Hypothalamus (tissue), 51 donors: ENCODE measurements at places on chromosomes 1 and 21.

DNA sequence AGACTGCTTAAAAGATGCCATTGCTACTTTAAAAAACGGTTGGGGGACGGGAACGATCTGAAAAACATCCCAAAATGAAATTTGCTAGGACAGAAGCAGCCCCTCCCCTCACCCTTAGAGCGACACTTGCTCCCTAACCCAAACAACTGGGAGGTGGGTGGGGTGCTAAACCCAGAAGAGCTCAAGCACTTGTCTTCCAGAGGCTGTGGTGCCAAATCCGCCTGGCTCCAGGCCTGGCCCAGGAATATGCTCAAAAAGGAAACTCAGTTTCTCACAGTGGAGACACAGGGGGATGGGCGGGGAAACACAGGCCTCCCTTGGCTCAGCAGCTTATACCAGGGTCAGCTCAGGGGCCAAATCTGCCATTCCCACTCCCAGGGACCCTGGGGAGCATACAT is 644 bp upstream of the PBXIP1 start:
- DNase-seq = peak; percentile 40

DNA sequence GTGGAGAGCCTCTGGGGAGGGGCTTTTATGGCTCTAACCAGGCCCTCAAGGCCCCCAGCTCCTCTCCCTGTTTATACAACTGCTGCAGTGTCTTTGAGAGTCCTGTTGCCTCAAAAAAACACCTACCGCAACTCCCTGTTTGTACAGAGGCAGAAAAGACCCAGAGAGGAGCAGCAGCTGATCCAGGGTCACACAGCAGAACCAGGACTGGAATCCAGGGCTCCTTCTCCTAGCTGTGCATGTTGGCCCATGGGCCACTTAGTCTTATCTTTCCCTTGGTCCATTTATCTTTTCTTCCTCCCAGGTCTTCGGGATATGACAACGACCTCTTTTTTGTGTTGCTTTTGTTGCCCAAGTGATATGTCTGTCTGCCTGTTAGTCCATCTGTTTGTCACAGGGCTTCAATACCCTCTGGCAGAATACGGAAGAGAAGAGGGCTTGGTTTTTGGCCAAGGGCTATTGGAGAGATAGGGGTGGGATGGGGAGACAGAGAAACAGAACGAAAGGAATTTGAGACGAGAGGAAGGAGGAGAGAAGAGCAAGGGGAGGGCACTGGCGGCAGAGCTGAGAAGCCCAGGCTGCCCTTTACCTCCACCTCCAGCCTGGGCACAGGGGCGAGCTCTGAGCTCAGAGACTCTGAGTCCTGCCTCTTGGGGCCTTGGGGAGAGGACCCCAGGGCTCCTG is 33.5 kb upstream of the WASF2 start:
- no peak for DNase-seq

DNA sequence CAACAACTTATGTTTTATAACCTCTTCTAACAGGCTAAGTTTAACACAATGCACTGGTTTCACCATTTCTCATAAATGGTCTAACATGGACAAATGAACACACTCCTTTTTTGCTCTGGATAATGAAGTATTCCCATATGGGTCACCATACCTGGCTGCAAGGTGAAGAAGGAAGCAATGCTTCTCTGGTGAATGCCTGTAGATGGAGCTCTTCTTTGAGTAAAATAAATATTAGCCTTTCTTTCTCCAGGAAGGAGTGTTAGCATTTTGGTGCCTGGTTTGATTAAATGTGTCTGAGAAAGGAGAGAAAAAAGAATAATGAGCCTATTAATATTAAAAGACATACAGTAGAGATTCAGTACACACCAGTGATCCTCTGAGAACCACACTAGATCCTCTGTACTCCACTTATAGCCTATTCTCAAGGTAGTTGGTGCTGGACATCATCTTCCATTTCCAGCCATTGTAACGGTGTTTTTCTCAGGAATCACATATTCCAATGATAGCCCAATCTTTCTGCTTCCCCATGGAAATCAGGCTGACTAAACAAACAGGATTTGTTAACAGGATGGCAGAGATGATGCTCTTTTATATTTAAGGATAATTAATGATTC is 17.6 kb downstream of the MTFR1L start:
- no peak for DNase-seq

- no peak for DNase-seq
Measured at GRCh38 chr1:44305962-44306422, 49.1 kb downstream of the ERI3 start.

- DNase-seq = no peak
Measured at GRCh38 chr1:201022820-201023516, 546 bp downstream of the KIF21B start.

GRCh38 chr1:66352792-66353191 is 181.2 kb upstream of the SGIP1 start:
- no peak for DNase-seq

- DNase-seq = no peak
Measured at GRCh38 chr1:95325349-95325748, 91.3 kb downstream of the RWDD3 start.

DNA sequence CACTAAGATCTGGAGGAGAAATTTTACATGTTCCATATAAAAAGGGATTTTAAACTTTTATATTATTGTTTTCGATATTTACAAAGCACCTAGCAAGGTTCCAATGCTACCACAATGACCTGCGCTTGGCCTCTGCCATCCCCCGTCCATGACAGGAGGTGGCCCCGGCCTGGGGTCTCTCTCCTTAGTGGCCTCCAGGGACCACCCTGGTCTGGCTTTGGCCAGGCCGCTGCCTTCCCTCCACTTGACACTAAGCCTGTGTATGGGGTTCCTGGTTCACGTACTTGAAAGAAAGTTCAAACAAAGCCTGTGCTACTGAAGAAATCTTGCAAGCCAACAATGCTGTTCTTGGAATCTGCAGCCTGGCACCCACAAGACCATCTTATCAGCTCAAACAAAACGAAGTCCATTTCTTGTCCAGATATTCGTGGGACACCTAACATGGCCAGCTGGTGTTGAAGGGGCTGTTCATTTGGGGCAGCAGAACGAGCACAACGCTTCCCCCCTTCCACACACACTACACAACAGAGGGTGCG is 12.8 kb downstream of the PRDM15 start:
- DNase-seq = no peak

- no peak for DNase-seq
Measured at GRCh38 chr1:230328342-230329015, 97.7 kb downstream of the PGBD5 start.

DNA sequence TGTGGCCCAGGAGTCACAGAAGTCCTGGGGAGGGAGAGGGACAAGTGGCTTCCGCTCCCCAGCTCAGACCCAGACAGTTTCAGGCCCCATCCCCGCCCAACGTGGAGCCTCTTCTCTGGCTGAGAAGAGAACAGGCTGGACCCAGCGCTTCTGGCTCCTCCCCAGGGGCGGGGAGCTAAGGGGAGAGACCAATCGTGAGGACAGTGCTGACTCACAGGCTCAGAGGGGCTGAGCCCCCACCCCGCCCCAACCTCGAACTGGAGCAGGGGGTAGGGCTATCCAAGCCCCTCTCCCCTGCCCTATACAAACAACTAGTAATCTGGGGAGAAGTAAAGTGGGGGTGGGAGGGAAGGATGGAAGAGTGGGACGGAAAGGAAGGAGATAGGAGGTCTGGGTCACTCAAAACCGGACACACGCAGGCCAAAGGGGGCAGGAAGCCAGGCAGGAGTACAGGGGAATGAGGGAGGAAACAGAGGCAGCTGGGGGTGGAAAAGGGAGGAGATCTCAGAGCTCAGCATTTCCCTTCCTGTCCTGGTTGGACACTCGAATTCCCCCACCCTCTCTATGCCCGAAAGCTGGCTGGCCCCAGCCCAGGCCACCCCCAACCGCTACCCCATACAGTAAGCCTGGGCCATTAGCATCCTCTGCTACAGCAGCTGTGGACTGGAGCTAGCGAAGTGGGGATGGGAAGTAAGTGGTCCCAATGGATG is at the start of gene SHC1:
Gene SHC1, minus strand, starts transcription at position 117 of the 710 bp plus-strand sequence. CDS start 221 bp downstream, outside the sequence.
- peak; percentile 57 for DNase-seq

DNA sequence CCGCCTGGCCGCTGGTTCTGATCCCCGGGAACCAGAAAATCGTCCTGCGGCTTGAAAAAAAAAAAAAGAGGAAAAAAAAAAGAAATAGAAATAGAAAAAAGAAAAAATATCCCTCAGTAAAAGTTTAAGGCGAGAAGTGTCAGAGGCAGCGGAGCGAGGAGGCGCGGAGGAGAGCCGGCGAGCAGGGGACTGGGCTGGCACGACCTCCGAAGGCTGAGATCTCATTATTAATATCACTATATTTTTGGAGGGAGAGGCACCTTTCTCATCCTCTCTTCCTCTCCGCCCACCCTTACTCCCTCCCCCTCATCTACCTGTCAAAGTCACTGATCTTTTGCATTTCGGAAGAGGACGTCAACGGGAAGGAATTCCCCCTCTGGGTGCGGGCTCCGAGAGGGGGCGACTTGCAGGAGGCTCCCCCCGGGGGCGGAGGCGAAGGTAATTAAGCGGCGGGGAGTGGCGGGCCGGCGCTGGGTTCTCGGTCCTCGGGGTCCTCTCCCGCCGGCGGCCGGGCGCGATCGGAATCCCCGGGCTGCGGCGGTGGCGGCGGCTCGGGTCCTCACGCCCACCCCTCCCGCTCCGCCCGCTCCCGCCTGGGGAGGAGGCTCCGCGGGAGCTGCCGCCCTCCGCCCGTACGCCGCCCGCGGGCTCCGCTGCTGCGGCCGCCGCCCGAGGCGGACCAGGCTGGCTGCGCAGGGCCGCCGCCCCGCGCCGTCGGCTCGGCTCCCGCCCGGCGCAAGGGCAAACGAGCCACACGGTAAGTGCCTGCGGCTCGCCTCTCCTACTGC is at the start of gene NTNG1:
Gene NTNG1, plus strand, starts transcription at position 337 of the 788 bp plus-strand sequence.
- peak; percentile 13 for DNase-seq

DNA sequence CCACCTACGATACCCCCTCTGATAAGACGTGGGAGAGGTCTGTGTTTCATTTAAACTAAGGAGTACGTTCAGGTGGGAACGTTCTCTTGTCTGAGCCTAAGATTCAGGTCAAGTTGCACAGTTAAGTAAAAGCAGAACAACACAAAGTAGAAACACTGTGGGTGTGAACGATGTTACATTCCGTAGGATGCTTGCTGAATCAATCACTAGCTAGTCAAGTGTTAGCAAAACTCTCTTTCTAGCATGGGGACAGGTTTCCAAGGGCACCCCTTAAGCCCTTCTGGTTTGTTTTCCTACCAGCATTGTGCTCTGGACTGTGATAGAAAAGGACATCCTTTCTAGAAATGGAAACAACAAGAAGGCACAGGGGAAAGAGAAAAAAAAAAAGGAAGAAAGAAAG is 13.3 kb downstream of the C1orf162 start:
- DNase-seq = no peak

DNA sequence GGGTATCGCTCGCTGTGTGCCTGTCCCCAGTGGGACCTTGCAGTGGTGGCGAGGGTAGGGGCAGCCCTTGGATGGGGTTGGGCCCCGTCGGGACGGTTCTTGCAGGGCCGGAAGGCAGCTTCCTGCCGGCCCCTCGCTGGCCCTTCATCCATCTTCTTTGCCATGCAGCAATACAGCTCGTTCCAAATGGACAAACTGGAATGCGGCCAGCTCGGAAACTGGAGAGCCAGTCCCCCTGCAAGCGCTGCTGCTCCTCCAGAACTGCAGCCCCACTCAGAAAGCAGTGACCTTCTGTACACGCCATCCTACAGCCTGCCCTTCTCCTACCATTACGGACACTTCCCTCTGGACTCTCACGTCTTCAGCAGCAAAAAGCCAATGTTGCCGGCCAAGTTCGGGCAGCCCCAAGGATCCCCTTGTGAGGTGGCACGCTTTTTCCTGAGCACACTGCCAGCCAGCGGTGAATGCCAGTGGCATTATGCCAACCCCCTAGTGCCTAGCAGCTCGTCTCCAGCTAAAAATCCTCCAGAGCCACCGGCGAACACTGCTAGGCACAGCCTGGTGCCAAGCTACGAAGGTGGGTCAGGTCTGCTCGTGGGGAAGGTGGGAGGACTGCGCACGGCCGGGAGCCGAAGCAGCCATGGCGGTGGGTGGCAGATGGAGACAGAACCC is 45.8 kb downstream of the SIM2 start:
- DNase-seq = no peak

GRCh38 chr1:182292193-182292741 is 99.3 kb downstream of the GLUL start:
- no peak for DNase-seq

GRCh38 chr1:230541306-230541705 is 101.0 kb upstream of the COG2 start:
- no peak for DNase-seq

- DNase-seq = no peak
Measured at GRCh38 chr1:54548389-54549044, 489 bp downstream of the ACOT11 start.

DNA sequence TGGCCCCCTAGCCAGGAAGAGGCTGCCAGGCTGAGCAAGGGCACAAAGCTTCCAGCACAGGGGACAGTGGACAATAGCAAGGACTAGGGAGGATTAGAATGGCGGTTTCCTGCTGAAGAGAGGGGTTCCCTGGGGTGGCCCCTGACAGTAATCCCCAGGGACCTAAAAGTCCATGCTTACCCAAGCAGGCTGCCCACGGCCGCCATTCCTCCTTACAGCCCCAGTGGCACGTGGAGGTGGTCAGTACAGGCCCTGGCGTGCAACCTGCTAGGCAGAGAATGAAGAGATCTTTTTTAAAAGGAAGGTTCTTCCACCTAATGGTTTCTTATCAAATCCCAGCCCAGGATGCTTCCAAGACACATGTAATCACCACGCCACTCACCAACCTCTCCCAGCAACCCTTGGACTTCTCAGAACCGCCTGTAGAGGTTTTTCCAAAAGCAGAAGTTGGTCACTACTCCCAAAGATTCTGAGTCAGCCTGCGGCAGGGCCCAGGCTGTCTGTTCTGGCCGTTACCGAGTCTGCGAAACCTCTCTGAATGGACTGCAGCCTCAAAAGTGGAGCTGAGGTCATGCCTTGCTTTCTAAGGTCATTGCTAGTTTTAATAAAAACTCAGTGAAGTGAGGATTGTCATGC is 926 bp downstream of the MRPL55 start:
- no peak for DNase-seq

DNA sequence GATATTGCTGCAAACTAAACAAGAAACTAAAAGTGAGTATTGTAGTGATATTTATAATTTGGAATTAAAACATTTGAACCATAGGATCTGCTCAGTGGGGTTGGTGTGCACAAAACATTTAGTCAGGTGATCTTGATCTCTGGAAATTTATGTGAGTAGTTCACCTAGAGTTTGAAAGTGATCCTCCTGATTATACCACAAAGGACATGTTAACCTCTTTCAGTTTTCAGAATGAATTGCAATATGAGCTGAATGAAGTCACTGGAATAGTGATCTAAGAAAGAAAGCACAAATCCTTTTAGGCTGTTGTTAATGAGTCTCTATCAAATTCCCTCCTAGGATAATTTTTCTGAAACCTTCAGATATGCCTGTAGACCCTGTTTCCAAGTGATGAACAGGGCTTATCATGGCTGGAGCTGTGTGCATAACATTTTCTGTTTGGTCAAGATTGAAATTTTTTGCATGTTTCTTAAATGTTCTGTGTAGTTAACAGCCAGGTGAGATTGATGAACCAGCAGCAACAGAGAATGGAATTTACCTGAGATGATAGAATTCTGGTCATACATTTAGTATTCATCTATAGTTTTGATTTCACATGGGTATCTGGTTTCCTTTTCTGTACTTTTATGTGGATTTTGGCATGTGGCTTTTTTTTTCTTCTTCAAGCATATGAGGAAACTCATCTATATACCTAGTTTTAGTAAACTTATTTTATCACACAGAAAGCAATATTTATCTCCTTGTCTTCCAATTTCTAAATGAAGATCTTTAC is 25.5 kb downstream of the CDC14A start:
- no peak for DNase-seq
